Stimulated activated CD4-positive, alpha-beta T cell treated with anti-CD3 and anti-CD28 coated beads, Interleukin-1b, Interleukin-23, amount 100 ng/mL, for 48 hours (primary cell): ENCODE measurements at places on chromosomes 2 and 18.

DNA sequence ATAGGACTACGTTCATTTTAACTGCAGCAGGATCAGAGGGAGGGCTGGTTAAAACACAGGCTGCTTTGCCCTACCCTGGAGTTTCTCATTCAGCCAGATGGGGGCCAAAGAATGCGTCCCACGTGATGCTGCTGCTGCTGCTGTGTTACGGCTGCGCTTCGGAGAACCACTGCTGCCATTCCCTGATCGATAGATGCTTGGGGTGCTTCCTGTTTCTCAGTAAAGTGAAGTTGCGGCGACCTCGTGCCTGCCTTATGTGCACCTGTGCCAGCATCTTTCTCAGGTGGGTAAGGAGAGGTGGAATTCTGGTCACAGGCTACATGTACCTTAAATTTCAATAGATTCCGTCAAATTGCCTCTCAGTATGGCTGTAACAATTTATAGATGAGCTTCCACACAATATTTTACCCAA lies 24.7 kb upstream of the TOGARAM2 start:
- peak; percentile 25 for DNase-seq

GRCh38 chr2:130354139-130354428 lies 1.8 kb upstream of the PTPN18 start:
- no peak for DNase-seq

DNA sequence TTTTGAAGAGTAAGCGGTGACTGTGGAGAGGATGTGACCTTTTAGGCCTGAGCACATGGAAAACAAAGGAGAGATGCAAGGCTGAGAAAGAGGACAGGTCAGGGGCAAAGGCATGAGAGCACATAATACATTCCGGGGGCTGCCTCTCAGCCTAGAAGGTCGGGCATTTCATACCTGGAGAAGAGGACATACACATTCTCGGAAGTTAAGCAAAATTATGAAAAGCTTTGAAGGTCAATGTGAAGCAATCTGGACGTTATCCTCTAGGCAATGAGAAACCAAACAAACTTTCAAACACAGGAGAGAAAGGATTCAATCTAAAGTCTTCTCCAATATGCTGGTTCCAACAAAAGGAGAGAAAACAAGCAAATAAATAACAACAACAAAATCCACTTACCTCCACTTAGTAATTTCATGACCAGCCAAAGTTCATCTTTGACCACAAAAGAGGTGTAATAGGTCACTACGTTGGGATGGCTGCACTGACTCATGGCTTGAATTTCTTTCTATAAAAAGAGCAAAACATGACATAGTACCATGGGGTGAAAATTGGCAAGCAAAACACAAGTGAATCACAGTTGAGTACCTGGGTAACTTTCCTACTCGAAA lies 80.4 kb downstream of the STK39 start:
- peak; percentile 31 for DNase-seq

- no peak for DNase-seq
Measured at GRCh38 chr2:177675825-177676224, 283.3 kb downstream of the AGPS start.

DNA sequence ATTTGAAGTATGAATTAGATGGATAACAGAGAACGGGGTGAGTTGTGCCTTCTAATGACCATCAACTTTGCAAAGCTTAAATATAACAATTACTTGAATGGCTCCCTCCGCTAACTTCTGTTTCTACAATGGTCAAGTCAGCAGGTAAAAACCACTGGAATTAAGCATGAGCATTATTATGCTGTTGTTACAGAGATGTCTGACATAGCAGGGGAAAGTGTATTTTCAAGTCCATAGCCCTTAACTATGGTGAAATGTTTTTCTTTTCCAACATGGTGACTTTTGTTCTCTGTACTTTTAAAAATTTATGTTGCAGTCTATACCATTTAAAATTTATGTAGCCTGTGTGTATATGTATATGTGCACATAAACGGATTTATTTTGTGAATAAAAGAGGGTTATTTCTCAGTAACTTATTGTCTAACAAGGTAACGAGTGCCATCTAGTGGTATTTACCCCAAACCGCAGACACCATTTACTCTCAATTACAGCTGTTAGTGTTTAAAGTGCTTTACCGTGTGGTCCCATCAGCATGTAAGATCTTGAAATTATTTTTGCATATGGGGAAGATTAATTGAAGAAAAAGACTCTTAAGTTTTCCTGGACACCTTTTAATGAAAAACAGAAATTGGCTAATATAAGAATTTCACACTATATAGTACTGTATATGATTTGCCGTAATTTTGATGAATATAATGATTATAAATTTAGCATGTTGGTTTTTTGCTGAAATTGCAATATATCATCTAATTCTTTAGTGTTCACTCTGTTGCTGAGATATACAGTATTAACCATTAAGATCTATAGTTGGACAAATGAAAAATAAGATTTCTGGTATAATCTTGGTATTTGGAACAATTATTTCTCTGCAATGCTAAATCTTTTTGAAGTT lies 78.2 kb downstream of the UBE2E3 start:
- peak; percentile 8 for DNase-seq

DNA sequence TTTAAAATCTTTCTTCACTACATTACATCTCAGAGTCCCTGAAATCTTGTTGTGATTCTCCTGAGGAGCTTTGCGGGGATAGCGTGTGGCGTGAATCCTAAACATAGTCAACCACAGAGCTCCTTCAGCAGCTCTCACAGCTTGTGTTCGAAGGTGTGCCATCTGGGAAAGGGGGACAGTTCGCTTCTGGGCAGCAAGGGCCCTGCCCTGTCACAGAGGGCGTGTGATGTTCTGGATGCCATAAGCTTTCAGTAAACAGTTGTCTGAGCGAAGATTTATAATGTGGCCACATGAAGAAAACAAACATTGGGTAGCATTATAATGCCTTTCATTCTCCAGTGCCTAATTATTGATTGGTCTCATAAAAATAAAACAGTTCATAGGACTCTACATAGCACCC lies 172.5 kb downstream of the MYO1B start:
- no peak for DNase-seq

DNA sequence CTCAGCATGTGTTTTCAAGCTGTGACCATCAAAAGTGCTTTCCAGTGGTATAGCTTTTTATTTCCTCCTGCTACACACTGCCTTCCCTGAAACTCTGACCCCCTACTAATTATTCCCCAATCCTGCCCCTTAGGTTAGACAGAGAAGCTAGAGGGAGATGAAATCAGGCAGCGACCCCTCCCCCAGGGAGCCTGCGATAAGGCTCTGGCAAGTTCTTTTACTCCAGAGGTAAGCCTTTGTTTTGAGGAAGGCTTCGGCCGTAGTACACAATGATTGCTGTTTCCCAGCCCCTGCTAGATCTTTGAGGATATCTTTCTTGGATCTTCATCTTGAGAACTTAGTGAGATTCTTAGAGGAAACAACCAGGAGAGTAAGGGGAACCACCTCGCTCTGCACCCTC lies 33.5 kb upstream of the NOL4 start:
- DNase-seq = no peak

GRCh38 chr18:59567431-59567830 lies 129.8 kb downstream of the CCBE1 start:
- DNase-seq = no peak

GRCh38 chr2:241811201-241811951 lies 2.4 kb downstream of the NEU4 start:
- no peak for DNase-seq

DNA sequence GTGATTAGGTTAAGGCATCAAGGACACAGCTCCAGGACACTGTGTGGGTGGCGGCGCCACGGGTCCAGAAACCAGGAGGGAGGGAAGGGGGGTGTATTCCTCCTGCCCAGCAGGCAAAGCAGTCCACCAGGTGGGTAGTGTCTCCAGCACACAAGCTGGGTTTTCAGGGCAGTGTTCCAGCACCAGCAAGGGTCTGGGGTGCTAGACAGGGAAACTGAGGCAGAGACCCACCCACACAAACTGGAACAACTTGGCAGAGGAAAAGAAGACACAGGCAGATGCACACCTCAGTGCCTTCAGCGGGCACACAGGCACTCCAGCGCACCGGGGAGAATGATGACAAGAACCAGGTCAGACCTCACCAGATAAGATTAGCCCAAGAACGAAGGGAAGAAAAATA lies 28.4 kb upstream of the GNAL start:
- DNase-seq = no peak

DNA sequence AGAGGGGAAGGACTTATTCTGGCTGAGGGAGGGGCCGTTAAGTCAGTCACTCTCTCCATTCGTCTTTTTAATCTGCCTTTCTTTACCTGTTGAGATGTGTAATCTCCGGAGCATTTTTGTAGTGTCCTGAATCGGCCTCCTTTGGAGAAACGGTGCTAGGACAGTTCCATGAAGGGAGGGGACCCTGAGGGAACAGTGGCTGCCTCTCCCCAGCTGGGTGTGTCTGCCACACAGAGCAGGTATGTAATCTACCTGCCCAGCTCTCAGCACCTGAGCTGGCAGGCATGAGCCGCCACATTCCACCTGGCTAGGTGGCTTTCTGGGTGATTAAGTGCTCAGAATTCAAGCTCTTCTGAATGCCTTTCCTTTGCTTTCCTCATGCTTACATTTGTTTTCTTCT lies 131.2 kb downstream of the WDSUB1 start:
- DNase-seq = no peak

DNA sequence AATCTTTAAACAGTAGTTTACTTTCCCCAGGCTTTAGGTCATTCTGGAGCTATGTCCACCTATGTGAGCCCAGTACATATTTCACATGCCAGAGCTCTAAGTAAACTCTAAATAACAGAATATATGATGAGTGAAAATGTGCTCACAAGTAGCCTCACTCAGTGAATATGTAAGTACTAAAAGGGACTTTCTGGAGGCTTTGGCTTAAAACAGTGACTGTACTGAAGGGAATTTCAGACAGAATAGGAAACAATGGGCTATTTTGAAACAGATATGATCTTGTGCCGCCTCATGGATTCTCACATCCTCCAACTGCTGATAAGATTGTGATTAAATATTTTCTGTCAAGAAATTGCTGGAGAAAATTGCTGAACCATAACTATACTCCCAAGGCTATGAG lies 747.9 kb downstream of the SOCS6 start:
- DNase-seq = no peak

GRCh38 chr18:23099621-23100020 lies 35.7 kb upstream of the CABLES1 start:
- no peak for DNase-seq

DNA sequence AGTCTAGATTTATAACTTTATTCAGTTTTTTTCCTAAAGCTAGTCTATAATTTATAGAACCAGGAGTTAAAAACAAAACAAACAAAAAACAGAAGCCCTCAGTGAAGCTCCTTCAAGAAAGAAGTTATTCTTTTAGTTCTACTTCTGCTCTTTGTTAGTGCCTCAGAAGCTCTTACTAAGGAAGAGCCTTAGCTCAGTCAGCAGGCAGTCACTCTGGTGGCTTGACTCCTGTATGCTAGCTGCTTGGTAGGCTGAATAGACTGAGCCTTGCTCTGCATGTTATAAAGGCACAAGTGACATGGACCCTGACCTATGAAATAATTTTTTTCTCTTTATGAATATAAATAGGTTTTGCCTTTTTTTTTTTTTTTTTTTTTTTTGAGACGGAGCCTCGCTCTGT lies 24.8 kb downstream of the NCOA1 start:
- no peak for DNase-seq

DNA sequence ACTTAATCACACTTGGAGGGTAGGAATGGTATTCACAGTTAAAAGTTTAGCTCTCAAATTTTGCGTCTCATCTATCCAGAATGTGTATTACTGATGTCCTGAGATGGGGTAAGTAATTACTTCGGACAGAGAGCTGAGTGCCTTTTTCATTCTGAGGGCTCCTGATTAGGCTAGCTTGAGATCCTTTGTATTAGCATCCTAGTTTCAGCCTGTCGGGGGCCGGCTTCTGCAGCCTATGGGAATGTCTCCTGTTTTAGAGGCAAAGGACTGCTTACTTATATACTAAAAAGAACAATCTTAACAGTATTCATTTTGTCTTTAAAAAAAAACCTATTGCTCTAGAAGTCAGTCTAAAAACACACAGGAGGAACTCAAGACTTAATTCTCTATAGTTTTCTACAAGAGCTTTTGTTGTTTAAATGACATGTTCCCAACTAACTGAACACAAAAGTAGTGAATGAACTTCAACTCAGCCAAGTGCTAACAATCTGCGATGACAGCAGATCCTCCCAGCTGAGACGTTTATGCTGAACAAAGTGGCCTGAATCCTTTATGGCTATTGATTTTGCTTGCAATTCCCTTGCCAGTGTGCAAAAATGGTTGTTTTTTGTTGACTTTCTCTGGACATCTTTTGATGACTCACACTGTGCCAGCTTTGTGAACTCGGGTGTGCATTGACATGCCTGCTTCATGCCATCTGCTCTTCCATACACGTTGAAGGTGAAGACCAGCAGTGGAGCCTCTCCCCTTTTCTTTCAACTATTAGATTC lies 118.7 kb downstream of the LYPD6B start:
- DNase-seq = no peak

DNA sequence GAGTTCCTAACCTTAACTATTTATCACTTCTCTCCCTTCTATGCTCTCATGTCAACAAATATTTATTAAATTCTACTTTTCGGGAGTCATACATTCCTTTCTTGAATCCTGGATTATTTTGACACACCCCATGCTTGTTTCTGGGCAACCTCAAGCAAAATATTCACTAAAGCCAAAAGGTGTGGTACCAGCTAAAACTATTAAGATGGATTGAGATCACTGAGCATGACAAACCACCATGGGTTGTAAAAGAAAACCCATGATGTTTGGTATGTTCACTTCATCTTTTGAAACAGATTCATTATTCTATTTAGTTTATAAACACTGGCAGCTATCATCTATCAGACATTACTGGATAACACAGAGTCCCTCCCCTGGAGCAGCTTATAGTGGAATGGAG lies 32.5 kb downstream of the DPP4 start:
- DNase-seq = no peak

DNA sequence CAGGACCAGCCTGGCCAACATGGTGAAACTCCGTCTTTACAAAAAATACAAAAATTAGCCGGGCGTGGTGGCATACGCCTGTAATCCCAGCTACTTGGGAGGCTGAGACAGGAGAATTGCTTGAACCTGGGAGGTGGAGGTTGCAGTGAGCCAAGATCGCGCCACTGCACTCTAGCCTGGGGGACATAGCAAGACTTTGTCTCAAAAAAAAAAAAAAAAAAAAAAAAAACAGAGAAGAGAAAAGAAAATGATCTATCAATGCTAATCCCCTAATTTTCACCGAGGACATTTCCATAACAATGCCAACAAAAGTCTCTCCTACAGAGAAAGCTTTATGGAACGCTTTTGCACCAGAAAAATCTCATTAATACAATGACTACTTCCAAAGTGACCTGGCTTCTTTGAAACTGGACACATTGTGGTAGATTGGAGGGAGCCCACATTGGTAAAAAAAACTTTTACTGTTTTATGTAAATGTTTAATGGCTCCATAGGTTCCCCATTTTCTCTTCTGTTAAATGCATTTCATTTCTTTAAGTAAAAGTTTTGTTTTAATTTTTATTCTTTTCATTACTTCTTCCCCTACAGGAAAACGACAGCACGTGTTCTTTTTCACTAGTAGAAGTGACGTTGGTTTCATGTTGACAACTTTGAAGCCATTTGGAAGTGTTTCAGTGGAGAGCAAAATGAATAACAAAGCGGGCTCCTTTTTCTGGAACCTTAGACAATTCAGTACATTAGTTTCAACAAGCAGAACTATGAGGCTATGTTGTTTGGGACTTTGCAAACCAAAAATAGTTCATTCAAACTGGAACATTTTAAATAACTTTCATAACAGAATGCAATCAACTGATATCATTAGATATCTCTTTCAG lies 888 bp downstream of the FASTKD2 start:
- no peak for DNase-seq
